ENCODE measurements at places on chromosomes 5 and 9. TPM values are rescaled to one million over a fixed set of nuclear protein-coding genes. Genes with fewer than 3 reads are reported as not detected.

Gene NKD2
- 0.13 TPM for total RNA-seq

Gene IFNB1
- not detected for total RNA-seq

Gene ZFP2
- 1.1 TPM for total RNA-seq

Gene NR5A1
- not detected for total RNA-seq

Gene ANKRD34B
- total RNA-seq, result 1.5 TPM

Gene SLCO6A1
- total RNA-seq, result not detected

Gene NR6A1
- 0.51 TPM for total RNA-seq

Gene MAML1
- total RNA-seq, result 16.6 TPM

Gene GAS1
- 29.4 TPM for total RNA-seq

Gene CD180
- total RNA-seq, result not detected

Gene SLC34A3
- total RNA-seq, result not detected

Gene ROPN1L
- total RNA-seq, result 0.25 TPM

Gene ZNF354C
- 2.0 TPM for total RNA-seq

Gene CCL27
- total RNA-seq, result 0.25 TPM

Gene PRUNE2
- 7.7 TPM for total RNA-seq

Gene DMGDH
- 3.3 TPM for total RNA-seq

Gene PCDHGA3
- total RNA-seq, result 0.65 TPM

Gene ZNF618
- total RNA-seq, result 14.5 TPM

Gene FBP2
- not detected for total RNA-seq

Gene ENTPD8
- total RNA-seq, result 0.38 TPM
